Sciatic nerve (tissue), 2 donors: ENCODE measurements at places on chromosomes 2 and 18. TPM values are rescaled to one million over a fixed set of nuclear protein-coding genes. Genes with fewer than 3 reads are reported as not detected.

DNA sequence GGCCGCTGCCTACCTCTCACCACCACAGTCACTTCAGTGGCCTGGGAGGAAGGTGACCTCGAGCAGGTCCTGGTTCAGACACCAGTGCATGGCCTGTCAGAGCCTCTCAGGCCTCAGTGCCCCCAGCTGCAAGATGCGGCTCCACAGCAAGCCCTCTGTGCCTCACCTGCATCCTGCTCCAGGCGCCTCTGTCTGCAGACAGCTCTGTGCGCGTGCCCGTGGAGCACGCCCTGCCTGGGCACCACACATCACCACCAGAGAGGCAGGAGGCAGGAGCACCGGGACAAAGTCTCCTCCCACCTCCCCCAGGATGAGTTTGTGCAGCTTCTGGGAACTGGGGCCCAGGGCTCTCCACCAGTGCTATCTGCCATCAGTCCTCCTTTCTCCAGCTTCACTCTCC, 98.7 kb downstream of the TFCP2L1 start:
- DNase-seq, result no peak

GRCh38 chr2:2026851-2027250, 282.5 kb upstream of the PXDN start:
- DNase-seq, result no peak

GRCh38 chr2:19456705-19457309, 98.4 kb upstream of the OSR1 start:
- DNase-seq, result no peak

- no peak for DNase-seq
These were observed 40.9 kb downstream of the CENPO start for GRCh38 chr2:24833821-24834732.

DNA sequence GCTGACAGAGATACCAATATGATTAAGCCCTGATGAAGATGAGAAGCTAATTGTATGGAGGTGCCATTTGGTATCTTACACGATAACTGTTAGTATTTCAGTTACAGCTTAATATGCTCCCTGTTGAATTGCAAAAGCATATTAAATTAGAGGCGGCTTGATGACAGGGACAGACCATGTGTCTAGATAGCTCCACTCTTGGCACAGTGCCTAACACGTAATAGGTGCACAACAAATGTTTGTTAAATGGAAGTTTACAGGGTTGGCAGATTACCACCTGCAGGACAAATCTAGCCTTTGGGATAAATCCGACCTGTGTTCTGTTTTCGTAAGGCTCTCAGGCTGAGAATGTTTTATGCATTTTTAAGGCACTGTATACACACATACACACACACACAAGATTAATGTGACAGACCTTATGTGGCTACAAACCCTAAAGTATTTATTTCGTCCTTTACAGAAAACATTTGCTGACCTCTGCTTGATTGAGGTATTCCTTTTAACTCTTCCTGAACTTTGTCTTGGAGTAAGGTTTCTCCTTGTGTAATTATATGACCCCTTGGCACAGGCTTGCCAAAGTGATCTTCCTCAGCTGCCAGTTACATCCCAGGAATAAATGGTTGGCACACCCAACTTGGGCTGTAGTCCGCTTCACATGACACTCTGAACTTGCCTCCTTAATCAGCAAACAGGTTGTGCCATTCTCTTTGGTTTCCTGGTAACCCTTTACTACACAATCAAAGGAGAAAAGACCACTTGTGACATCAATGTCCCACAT, 348.9 kb downstream of the HRH4 start:
- no peak for DNase-seq

DNA sequence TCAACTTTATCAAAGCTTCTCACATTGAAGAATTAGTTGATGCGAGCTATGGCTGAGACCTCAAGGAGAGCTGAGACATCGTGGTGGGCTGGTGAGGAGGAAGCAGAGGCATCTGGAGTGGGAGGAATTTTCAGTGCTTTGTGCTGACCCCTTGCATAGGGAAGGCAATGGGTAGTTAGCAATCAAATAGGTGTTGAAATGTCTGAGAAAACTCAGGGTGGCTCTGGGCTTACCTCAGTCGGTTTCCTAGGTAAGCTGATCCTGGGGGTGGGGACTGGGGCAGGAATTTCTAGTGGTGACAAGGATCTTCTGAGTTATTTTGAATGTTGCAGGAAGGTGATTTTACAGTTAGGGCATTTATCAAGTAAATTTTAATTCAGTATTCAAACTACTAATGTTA, 20.7 kb upstream of the DPP10 start:
- no peak for DNase-seq

GRCh38 chr2:64359171-64359891, 94.6 kb upstream of the LGALSL start:
- DNase-seq, result no peak

GRCh38 chr18:45521136-45521535, 94.1 kb upstream of the SLC14A2 start:
- DNase-seq, result no peak

- no peak for DNase-seq
These were observed 25.5 kb downstream of the PPP3R1 start for GRCh38 chr2:68226794-68227193.

- no peak for DNase-seq
These were observed 1764.1 kb upstream of the CELF4 start for GRCh38 chr18:39329496-39330275.

DNA sequence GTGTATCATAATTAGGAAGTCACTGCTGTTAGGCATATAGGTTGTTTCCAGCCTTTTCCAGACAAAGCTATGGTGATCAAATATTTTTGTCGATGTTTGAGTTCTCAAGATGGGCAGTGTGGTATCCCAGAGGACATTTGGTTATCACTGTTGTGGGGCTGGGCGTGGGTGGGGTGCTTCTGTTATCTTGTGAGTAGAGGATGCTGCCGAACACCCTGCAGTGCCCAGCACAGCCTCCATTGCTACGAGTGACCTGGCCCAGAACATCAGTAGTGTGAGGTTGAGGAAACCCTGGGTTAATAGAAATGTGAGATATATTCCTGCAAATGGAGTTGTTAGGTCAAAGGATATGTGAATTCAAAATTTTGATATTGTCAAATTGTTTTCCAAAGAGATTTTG, 33.2 kb downstream of the ZNF236 start:
- DNase-seq, result no peak

DNA sequence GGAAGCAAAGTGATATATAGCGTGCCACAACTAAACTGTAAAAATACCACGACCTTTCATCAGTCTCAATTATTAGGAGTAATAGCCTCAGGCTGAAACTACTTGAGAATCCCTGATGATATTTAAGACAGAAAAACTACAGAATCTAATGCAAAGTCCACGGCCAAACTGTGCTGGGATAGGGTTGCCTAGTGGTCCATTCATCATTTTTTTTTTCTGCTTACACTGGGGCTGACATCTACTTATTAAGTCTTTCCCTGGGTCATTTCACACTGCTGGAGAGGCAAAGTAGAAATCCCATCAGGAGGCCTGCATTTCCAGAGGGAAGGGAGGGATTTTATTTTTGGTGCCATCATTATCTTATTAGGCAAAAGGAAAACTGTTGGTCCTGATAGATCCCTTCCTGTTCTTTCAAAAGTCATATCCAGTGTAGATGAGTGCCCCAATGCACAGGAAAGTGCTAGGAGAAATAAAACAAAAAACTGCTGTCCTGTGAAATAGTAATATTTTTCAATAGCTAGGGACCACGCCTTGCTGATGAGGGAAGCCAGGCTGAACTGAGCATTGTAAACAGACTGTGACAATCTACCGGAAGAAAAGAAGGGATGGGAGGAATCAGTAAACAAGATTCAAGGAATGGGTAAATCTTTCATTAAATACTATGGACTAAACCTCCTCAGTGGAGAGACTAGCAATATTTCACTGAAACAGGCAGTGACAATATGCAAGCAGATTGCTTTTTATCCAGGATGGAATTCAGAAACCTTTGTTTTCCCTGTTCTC, 644.3 kb downstream of the IRS1 start:
- no peak for DNase-seq

Gene ANKRD30BL
- total RNA-seq, result not detected

Gene FIGN
- total RNA-seq, result 22.2 TPM

Gene PROC
- total RNA-seq, result not detected

Gene PRSS56
- not detected for total RNA-seq
